ENCODE measurements at places on chromosomes 7 and 10.

- no peak for DNase-seq
Observed at GRCh38 chr10:68811314-68812009, 15.9 kb upstream of the STOX1 start.

DNA sequence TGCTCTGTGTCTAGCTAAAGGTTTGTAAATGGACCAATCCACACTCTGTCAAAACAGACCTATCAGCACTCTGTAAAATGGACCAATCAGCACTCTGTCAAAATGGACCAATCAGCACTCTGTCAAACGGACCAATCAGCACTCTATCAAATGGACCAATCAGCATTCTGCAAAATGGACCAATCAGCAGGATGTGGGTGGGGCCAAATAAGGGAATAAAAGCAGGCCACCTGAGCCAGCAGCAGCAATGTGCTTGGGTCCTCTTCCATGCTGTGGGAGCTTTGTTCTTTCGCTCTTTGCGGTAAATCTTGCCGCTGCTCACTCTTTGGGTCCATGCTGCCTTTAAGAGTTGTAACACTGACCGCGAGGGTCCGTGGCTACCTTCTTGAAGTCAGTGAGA lies 740.5 kb upstream of the POM121L12 start:
- no peak for DNase-seq

GRCh38 chr7:37411444-37412034 lies 37.1 kb downstream of the ELMO1 start:
- DNase-seq = no peak

- no peak for DNase-seq
Observed at GRCh38 chr7:52925332-52925731, 110.1 kb upstream of the POM121L12 start.

- no peak for DNase-seq
Observed at GRCh38 chr10:96947036-96947435, 114.9 kb downstream of the LCOR start.

Data from activated CD4-positive, alpha-beta T cell treated with anti-CD3 and anti-CD28 coated beads for 24 hours (primary cell).